ENCODE measurements at places on chromosomes 2 and 18. TPM values are rescaled to one million over a fixed set of nuclear protein-coding genes. Genes with fewer than 3 reads are reported as not detected.

Gene AP1S3
- total RNA-seq: 0.29 TPM

Gene ARHGEF4
- total RNA-seq: 2.5 TPM

Gene PROKR1
- not detected for total RNA-seq

Gene RAMP1
- total RNA-seq: 276 TPM

Gene PARD6G
- total RNA-seq: 4.7 TPM

Gene GPR45
- not detected for total RNA-seq

Gene GULP1
- total RNA-seq: 14.4 TPM

Gene SIX2
- total RNA-seq: 0.65 TPM

Gene DAW1
- 0.15 TPM for total RNA-seq

DNA sequence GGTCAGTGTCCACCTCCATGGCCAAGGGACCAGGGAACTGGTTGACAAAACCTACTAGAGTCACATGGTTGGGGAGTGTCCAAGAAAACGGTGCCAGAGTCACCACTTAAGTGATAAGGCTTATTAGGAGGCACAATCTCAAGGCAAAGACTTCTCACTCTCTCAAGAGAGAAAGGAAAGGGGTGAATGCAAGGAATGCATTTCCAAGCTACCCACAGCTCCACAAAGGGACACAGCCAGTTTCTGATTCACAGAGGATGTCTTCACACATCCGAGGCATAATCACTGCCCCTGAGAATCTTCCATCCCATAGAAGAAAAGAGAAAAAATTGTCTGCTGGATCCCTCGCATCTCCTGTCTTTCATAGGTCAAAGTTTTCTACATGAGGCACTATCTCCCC, 269.3 kb downstream of the TNS1 start:
- no peak for DNase-seq

DNA sequence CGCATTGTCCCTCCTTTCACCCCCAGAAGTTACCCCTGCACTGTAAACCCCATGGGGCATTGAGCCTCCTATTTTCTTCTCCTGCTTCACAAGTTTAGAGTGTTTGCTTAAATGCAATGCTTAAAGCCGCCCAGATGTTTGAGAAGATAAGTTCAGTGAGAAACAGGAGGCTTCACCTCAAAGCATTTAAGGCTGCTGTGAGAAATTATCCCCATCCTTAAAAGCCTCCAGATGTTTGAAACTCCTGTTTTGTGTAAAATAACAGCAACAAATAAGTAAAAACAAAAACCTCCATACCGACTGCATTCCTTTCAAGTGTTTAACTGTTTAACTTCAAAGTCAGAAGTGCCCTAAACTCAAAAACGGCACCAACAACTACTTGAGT, 81.8 kb downstream of the RTP5 start:
- DNase-seq: no peak

GRCh38 chr18:45651275-45651674, 36.0 kb downstream of the SLC14A2 start:
- no peak for DNase-seq

- no peak for DNase-seq
Measured at GRCh38 chr2:109157563-109158105, 28.6 kb downstream of the SH3RF3 start.

- no peak for DNase-seq
Measured at GRCh38 chr2:156539086-156539860, 103.1 kb downstream of the GPD2 start.

GRCh38 chr18:47422524-47422923, 171.1 kb upstream of the SKOR2 start:
- DNase-seq: no peak

GRCh38 chr2:82694431-82694830, 1764.6 kb downstream of the SUCLG1 start:
- no peak for DNase-seq

DNA sequence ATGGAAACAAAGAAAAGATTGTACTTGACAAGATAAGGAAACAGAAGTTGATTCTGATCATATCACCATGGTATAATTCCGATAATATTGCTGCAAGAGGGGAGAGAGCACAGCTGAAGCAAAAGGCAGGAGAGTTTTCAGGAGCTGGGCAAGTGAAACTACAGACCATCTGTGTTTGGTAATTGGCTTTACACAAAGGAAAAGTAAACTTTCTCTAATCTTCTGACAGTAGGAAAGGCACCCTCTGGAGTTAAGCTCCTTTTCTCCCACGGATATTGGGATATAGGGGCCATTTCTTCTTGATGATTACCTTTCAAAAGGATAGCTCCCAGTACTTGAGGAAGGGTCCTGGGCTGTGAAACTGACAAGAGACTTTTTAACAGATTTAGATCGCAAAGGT, 29.9 kb upstream of the REG3A start:
- DNase-seq: no peak

DNA sequence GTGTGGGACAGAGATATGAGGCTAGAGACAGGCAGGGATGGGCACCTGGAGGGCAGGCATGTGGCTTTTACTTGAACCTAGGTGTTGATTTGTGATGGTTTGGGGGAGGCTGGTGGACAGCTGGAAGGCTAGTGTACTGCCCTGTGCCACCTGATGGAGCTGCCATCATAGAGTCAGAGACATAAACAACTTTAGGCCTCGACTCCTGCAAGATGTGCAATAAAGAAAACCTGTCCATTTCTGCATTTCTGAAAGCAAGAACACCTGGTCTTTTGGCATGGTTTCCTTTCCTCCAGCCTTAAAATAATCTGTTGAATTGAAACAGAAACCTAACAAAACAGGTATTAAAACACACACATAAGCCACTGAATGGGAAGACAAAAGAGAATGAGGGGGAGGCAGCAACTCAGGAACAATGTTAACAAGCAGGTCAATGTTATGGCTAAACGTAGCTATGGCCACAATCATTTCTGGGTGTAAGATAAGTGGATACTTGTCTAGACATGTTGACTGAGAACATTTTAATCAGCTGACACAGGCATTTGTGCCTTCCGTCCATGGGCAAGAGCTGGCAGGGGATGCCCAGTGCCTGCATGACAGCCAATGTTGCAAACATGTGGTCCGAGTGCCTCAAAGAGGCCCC, 87.8 kb downstream of the KCTD1 start:
- DNase-seq: peak; percentile 77

- DNase-seq: no peak
Measured at GRCh38 chr2:48228345-48228684, 301.6 kb upstream of the STON1 start.

GRCh38 chr18:76426737-76427305, 68.2 kb downstream of the ZNF516 start:
- DNase-seq: no peak

- no peak for DNase-seq
Measured at GRCh38 chr2:176118601-176119339, 2.2 kb downstream of the HOXD10 start.

DNA sequence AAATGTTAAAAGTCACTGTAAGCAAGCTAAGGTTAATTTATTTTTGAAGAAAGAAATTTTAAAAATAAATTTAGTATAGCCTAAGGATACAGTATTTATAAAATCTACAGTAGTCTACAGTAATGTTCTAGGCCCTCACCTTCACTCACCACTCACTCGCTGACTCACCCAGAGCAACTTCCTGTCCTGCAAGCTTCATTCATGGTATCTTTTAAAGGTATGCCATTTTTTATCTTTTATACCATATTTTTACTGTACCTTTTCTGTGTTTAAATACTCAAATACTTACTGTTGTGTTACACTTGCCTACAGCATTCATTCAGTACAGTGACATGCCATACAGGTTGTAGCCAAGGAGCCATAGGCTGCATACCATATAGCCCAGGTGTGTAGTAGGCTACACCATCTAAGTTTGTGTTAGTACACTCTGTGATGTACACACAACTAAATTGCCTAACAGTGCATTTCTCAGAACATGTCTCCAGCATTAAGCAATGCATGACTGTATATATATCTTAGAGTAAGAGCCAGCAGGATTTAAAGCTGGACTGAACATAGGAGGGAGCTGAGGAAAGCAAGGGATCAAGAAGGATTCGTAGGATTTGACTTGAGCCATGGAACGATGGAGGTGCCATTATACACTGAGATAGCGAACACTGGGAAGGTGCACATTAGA, 83.1 kb upstream of the KLF7 start:
- no peak for DNase-seq

GRCh38 chr2:160253440-160254188, 53.5 kb upstream of the ITGB6 start:
- no peak for DNase-seq

- DNase-seq: no peak
Measured at GRCh38 chr18:27121108-27121507, 64.0 kb downstream of the CHST9 start.
